ENCODE measurements at places on chromosomes 3 and 15. TPM values are rescaled to one million over a fixed set of nuclear protein-coding genes. Genes with fewer than 3 reads are reported as not detected.
A peak's percentile ranks its signal among the peaks of the same experiment; 100 is the strongest.

- DNase-seq = no peak
- H3K27ac ChIP-seq = no peak overlapping the region
- H3K36me3 ChIP-seq = peaks cover 9% of the 10 kb centered on the region
- no peaks in the 10 kb centered on the region for H3K4me1 ChIP-seq
These were observed 56.8 kb downstream of the ATP2C1 start for GRCh38 chr3:130950641-130951040.

DNA sequence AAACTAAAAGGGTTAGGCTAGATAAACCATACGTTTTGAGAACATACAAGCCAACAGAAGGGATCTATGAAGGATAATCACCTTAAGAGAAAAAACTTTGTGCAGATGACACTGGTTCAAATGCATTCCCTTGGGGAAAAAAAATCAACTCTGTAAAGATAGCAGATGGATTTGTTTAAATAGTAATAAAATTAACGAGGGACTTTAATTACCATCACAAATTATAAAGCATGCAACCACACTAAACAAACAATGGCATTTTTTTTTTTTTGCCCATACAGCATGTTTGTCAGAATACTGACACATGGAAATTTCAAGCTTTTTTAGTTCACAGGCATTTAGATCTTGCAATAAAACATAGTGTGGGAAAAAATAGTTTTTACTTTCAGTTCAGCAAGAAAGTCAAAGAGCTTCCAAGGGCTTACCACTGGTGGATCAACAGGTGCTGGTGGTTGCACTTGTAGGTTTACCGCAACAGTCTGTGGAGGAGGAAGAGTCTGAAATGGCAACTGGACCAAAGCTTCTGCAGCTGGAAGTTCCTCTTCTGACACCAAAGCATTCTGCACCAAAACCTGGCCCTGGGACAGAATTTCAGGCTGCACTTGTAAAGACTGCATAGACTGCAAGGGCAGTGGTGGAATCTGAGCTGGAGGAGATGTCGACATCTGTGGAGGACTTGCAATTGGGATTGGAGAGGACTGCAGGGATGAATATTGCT lies 53.1 kb downstream of the PHC3 start:
- no peak for DNase-seq
- peaks cover 20% of the 10 kb centered on the region for H3K36me3 ChIP-seq
- H3K27ac ChIP-seq = no peak overlapping the region
- no peaks in the 10 kb centered on the region for H3K27me3 ChIP-seq
- H3K4me3 ChIP-seq = no peak overlapping the region

GRCh38 chr3:52763466-52763865 lies 7.3 kb downstream of the NEK4 start:
- no peak overlapping the region for H3K4me3 ChIP-seq
- H3K27ac ChIP-seq = no peak overlapping the region
- no peaks in the 10 kb centered on the region for H3K4me1 ChIP-seq
- DNase-seq = no peak
- H3K27me3 ChIP-seq = no peaks in the 10 kb centered on the region

DNA sequence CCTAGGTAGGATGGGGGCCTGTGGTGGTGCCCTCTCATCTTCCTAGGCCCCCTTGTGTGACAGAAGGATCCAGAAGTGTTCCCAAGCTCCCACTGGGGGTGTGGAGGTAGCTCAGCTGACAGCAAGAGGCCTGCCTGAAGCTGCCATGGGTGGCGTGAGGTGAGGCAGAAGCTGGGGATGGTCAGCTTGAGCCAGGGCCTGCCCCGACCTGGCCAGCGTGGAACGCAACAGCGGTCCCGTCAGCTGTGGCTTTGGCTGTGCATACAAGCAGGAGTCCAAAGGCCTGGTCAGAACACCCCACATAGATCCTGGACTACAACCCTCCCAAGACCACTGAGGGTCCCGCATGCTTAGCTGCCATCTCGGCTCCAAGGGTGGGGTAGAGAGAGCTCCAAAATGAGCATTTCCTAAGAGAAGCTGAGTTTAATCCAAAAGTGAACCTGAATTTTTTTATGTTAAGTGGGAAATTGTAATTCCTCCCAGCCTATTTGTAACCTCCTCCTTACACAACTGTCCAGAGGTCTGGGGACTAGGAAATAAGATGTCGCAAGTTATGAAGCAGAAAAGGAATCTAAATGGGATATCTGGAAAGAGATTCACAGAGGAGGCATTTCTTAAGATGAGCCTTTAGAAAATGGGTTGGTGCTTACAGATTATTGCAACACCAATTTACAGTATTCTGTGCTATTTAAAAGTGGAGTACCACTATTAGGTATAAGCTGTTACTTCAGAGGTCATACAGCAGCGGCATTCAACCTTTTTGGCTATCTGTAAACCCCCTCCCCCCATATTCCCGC lies 9.9 kb upstream of the PLA2G4D start:
- no peaks in the 10 kb centered on the region for H3K27me3 ChIP-seq
- DNase-seq = no peak
- no peaks in the 10 kb centered on the region for H3K36me3 ChIP-seq
- no peaks in the 10 kb centered on the region for H3K4me1 ChIP-seq

DNA sequence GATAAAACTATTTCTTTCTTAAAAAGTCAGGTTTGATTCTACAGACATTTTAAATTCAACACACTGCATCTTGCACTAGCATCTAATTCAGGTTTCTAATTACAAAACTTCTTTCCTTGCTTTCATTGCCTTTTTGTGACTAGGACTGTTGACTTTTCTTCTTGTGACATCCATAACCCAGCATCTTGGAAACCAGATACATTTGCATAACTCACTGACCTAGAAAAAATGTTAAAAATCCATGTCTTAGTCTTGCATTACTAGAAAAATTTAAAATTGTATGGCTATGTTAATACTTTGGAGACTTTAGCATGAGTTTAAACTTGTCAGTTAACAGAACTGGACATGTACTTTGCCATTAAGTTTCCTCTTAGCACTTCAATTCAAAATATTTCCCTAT lies 72.7 kb downstream of the DTWD1 start:
- no peaks in the 10 kb centered on the region for H3K27me3 ChIP-seq
- no peaks in the 10 kb centered on the region for H3K4me1 ChIP-seq

DNA sequence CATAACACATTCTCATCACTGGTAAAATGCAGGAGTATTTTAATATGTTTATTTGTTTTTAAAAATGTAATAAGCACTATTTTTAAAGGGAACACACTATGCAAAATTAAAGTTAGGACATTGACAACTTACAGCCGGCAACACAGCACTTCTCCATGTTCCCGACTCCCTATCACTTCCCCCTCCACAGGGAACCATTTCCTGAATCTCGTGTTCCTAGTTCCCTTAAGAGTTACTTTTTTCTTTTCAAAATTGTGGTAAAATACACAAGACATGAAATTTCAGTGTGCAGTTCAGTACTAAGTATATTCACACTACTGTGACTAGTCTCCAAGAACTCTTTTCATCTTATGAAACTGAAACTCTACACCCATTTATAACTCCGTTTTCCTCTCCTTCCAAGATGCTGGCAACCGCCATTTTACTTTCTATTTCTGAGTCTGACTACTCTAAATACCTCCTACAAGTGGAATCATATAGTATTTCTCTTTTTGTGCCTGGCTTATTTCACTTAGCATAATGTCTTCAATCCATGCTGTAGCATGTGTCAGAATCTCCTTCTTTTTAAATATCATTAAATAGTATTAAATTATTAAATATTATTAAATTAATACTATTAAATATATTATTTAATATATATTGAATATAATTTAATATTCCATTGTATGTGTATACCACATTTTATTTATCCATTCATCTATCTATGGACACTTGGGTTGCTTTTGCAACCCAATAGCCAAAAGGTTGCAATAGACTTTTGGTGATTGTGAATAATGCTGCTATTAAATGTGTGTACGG lies 25.9 kb upstream of the UBE2Q2 start:
- no peak overlapping the region for H3K4me3 ChIP-seq
- H3K27me3 ChIP-seq = no peaks in the 10 kb centered on the region
- H3K4me1 ChIP-seq = no peaks in the 10 kb centered on the region
- DNase-seq = no peak

PAK2 gene
- polyA plus RNA-seq = 16.0 TPM

GRCh38 chr3:109081746-109082510 lies 36.0 kb downstream of the MORC1 start:
- H3K27me3 ChIP-seq = no peaks in the 10 kb centered on the region
- DNase-seq = peak; percentile 42
- H3K27ac ChIP-seq = no peak overlapping the region
- no peak overlapping the region for H3K4me3 ChIP-seq
- H3K36me3 ChIP-seq = no peaks in the 10 kb centered on the region

P2RY13 gene
- 1.3 TPM for polyA plus RNA-seq

CLDN16 gene
- polyA plus RNA-seq = 0.22 TPM

TOP2B gene
- polyA plus RNA-seq = 22.4 TPM

DNA sequence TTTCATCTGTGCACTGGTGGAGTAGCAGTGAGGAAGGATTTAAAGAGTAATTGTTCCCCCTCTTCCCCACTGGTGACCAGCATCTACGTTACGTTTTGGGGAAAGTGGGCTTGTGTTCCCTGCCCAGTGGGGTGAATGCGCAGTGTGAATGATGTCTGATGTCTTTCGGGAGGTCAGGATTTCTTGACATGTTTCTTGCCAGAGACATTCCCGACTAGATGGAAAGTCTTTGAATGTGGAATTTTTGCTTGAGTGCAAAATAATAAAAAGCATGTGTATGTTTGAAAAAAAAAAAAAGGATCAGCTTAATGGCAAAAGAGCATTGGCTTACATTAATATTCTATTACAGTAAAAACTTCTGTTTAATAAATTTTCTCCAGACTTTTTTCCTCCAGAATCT lies 632.2 kb downstream of the FOXP1 start:
- no peaks in the 10 kb centered on the region for H3K4me1 ChIP-seq
- H3K27me3 ChIP-seq = no peaks in the 10 kb centered on the region

DNA sequence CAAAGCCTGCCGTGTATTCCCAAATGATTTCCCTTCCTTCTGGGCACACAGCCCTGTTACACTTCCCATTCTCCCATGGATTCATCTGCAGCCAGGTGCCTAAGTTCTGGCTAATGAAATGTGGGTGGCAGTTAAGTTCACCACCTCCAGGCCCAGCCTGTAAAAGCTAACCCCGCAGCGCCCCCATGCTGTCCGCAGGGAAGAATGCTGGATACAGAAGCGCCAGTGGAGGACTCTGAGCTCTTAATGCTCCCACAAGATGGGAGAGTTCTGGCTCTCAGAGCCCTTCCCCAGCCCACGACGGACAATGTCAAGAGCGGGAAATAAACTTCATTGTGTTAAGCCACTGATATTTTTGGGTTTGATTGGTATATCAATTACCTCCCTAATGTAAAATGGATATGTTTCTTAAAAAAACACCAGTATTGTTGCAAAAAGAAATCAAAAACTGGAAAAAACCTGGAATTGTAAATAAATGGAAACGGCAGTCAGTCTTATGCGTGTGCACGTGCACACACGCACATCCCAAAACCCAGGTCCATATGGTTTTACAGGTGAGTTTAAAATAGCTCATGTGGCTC lies 37.7 kb upstream of the FGD5 start:
- no peaks in the 10 kb centered on the region for H3K4me1 ChIP-seq
- H3K4me3 ChIP-seq = no peak overlapping the region
- no peak overlapping the region for H3K27ac ChIP-seq
- DNase-seq = peak; percentile 55
- no peaks in the 10 kb centered on the region for H3K36me3 ChIP-seq
- H3K27me3 ChIP-seq = no peaks in the 10 kb centered on the region

ZKSCAN7 gene
- polyA plus RNA-seq = 1.1 TPM

GP5 gene
- polyA plus RNA-seq = 0.15 TPM

ONECUT1 gene
- polyA plus RNA-seq = 7.7 TPM

- no peaks in the 10 kb centered on the region for H3K27me3 ChIP-seq
- no peak for DNase-seq
- no peaks in the 10 kb centered on the region for H3K4me1 ChIP-seq
- no peaks in the 10 kb centered on the region for H3K36me3 ChIP-seq
- H3K4me3 ChIP-seq = no peak overlapping the region
These were observed 353.1 kb downstream of the MECOM start for GRCh38 chr3:169310184-169310939.

C3orf49 gene
- polyA plus RNA-seq = 0.13 TPM

DNA sequence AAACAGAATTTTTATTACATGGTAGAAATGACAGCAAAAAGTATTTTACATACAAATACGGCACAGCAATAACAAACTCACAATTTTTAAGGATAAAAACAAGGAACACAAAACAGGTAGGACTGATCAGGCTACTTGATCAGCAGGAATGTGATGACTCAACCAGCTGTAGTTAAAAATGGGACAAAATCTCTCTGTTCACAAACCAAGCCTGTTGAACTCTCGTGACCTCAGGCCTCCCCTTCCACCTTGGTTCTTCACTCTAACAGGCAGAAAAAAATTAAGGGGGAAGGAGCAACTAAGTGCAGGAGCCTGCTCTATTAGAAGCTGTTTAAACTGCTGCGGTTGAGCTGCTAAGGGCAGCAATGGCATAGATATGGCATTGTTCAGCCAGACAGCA lies 18.7 kb downstream of the FBXL22 start:
- H3K27ac ChIP-seq = no peak overlapping the region
- no peaks in the 10 kb centered on the region for H3K27me3 ChIP-seq
- H3K4me3 ChIP-seq = no peak overlapping the region

DNA sequence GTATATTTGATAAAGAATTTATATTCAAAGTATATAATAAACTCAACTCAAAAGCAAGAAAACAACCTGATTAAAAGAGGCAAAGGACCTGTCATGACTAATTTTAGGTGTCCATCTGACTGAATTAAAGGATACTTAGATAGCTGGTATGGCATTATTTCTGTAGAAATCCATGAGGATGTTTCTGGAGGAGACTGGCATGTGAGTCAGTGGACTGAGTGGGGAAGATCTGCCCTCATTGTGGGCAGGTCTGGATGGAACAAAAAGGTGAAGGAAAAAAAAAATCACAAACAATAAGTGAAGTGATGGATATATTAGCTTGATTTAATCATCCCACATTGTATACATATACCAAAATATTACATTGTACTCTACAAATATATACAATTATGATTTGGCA lies 16.6 kb downstream of the ANKRD28 start:
- H3K36me3 ChIP-seq = no peaks in the 10 kb centered on the region
- H3K4me3 ChIP-seq = no peak overlapping the region
- H3K27ac ChIP-seq = no peak overlapping the region
- no peak for DNase-seq
- H3K4me1 ChIP-seq = peaks cover 15% of the 10 kb centered on the region
- H3K27me3 ChIP-seq = no peaks in the 10 kb centered on the region
